Smooth muscle cell of the umbilical artery (primary cell): ENCODE measurements at places on chromosomes 12 and 14. TPM values are rescaled to one million over a fixed set of nuclear protein-coding genes. Genes with fewer than 3 reads are reported as not detected.

The LRRC9 gene
- total RNA-seq: not detected in 2 replicates

The SLC6A15 gene
- 5.6 and 16.0 TPM in 2 replicates for total RNA-seq

The RDH5 gene
- total RNA-seq: 3.3 and 12.2 TPM in 2 replicates

The SLCO1B1 gene
- total RNA-seq: not detected in 2 replicates

The GLI1 gene
- total RNA-seq: 0.30 and 0.74 TPM in 2 replicates

The TPH2 gene
- total RNA-seq: not detected in 2 replicates

The KERA gene
- not detected in 2 replicates for total RNA-seq

The SERPINA3 gene
- total RNA-seq: 4.6 and 38.6 TPM in 2 replicates

The PRIMA1 gene
- not detected in 2 replicates for total RNA-seq

The SNAPC1 gene
- total RNA-seq: 23.8 and 23.9 TPM in 2 replicates
